Stimulated activated CD8-positive, alpha-beta memory T cell treated with anti-CD3 and anti-CD28 coated beads, Interleukin-4, amount 100 ng/mL, for 1 hour (primary cell): ENCODE measurements at places on chromosomes 13 and 19.

GRCh38 chr13:94822356-94822755 is 110.0 kb upstream of the SOX21 start:
- DNase-seq, result no peak

- no peak for DNase-seq
These were observed 14.0 kb upstream of the MYADM start for GRCh38 chr19:53853707-53854106.

- no peak for DNase-seq
These were observed 3.0 kb upstream of the SHISA7 start for GRCh38 chr19:55446060-55446459.

GRCh38 chr13:76741624-76742023 is 144.6 kb downstream of the KCTD12 start:
- no peak for DNase-seq

GRCh38 chr19:1395194-1396018 is 5.9 kb downstream of the GAMT start:
- no peak for DNase-seq

DNA sequence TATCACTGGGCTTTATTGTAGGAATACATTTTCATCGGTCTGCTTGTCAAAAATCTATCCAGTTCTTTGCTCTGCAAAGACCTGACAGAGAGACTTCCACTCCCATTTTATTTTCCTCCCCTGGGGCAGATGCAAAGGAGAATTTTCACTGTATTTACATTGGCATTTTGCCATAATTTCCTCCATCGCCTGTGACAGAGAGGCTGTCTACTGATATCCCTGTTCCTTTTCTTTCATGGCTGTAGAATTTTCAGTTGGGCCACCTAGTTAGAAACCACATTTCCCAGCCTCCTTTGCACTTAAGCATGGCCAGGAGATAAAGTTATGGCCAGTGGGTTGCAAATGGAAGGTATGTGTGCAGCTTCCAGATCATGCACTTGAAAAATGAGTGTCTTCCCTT is 89.3 kb downstream of the NUFIP1 start:
- no peak for DNase-seq

- DNase-seq, result no peak
These were observed 9.8 kb upstream of the ALOX5AP start for GRCh38 chr13:30725326-30726085.

- DNase-seq, result no peak
These were observed 30.5 kb downstream of the ZSWIM4 start for GRCh38 chr19:13825489-13826441.

DNA sequence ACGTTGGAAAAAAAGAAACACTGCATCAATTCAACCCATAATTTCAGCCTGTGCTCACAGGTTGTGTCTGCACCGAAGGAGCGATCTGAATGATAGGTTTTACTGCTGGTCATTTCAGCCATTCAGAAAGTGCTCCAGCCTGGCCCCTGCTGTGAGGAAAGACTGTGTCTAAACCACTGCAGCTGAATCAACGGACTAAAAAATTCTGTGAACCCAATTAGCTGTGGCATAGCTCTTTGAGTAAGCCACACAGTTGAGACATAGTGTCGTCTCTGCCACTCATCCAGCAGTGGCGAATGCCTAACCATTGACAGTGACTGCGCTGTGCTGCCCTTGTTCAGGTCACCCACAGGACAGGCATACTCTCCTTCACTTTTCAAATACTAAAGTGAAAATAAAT is 179.8 kb downstream of the COG6 start:
- no peak for DNase-seq
